ENCODE measurements at places on chromosomes 2 and 18.

DNA sequence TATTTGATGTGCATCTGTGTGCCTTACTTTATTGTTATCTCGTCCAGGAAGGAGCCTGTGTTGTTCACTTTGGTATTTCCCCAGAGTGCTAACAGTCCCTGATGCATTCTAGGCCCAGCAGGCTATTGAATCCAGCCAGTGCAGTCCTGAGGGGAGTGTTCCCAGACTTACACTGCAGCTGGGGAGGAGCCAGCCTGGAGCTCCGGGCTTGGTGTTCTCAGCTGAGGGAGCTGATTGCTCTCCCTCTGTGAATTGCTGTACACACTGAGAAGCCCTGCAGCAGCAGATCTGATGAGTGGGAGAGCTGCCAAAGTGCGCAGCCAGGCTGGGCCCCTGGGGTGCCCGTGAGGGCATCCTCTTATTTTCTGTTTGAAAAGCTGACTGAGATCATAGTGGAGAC lies 159.2 kb downstream of the GALNT3 start:
- DNase-seq, result no peak

DNA sequence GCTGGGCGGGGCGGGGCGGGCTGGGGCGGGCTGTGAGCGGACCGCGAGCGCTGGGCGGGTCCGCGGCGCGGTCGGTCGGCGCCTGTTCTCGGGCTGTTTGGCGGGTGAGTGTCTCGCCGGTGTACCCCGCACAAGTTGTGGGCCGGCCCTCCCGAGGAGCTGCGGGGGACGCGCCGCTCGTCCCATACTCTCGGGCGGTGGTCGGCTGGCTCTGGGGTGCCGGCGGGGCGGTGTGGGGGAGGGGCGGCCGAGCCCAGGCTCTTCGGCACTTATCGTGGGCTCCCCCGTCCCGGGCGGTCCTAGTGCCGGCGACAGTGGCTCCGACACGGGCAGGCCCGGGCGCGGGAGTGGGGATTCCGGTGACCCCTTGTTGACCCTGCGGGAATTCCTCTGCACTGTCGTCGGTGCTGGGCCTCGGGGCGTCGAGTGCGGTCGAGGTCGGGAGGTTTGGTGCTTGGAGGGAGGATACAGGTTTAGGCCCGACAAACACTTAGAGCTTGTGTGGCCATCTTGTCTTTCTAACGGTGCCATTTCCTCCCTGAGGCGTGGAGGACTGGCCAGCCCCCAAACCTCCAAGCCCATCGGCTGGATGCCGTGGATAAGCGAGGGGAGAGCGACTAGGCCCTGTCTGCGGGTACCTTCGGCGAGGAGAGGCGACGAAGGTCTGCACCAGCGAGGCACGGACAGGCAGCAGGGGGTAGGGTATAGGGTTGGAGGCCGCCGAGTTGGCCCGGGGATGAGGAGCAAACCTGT lies at the start of gene SEPTIN2:
TSS of gene SEPTIN2 (plus strand) at position 47 of the 753 bp plus-strand sequence. CDS start 8,308 bp downstream, outside the sequence.
- peak; percentile 64 for DNase-seq

DNA sequence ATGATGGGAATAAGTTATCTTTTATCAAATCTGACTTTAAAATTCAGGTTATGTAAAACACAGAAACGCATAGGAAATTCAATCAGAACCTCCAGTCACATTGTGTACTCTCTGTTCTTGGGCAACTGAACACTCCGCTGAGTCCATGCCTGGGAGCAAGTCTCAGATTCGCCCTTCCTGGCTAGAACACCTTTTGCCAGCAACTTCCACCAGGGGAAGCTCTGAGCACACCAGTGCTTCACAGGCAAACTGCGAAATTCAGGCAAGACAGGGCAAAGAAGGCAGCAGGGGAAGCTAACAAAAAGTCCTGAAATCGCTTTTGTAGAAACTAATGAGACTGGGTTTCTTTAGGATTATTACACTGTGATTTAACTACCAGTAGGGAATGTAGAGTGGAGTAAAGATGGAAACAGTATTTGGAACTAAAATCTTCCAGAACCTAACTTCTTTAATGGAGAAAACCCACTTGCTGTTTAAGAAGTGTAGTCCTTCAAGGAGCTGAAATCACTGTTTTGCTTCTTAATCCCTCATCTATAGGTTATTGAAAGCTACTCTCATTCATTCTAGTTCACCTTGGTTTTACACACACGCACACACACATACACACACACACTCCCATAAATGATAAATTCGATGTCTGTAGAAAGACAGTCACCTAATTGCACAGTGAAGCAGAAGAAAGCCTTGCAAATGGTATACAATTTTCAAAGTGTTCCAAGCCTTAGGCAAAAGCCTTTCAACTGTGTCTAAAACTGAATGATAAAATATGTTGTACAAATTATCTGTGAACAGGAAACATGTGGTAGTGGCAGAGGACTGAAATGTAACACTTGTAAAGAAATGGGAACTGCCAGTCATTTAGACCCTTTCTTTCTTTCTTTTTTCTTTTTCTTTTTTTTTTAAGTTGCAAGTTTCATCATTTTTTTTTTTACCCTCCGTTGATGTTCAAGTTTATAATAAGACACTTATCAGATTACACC lies 214.5 kb downstream of the TMEM182 start:
- DNase-seq, result no peak

DNA sequence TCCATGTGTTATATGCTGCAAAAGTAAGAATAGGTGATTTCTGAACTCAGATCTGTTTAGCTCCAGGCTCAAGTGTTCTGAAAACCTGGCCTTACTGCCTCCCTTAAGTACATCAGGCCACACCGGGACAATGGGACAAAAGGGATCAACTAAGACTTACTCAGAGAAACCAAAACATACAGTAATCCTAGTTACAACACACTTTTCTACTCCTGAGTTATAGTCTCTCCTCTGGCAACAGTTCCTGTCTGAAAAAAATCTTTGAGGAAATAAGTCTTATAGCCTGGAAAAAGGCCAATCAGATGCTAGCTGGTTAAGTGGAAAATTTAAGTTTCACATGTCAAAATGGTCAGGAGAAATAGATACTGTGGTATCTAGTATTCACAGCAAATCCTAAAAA lies 5.6 kb downstream of the METTL5 start:
- no peak for DNase-seq

GRCh38 chr2:37405781-37406180 lies 61.4 kb downstream of the QPCT start:
- DNase-seq, result no peak

DNA sequence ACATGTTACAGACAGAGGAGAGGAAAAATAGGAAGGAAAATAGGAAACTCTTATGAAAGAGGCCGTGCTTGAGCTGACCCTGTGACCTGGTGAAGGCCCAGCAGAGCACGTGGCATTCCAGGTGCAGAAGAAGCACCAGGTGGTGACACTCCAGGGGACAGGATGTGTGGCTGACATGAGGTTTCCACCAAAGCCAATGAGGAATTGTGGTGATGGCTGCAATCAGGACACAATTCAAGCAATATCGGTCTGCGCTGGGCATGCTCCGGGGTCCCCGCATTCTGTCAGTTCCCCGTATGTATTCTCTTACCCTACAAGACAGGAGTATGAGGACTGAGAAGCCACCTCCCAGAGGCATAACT lies 504.2 kb downstream of the EIPR1 start:
- DNase-seq, result no peak

- DNase-seq, result no peak
Observed at GRCh38 chr2:180572346-180572745, 408.1 kb upstream of the UBE2E3 start.

DNA sequence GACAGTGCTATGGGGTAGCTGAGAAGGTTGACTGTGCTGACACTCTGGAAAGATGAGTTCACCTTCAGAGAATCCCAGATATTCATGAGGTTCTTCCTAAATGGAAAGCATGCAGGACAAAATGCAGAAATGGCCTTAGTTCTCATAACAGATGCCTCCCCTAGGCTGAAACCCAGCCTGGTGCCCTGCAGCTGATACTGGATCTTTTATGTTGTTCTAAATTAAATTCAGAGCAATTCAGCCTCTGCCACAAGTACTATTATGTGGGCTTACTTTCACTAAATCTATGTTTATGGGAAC lies 172.0 kb upstream of the SERPINE2 start:
- no peak for DNase-seq

- DNase-seq, result no peak
Observed at GRCh38 chr2:220259662-220260061, 632.2 kb downstream of the SLC4A3 start.

DNA sequence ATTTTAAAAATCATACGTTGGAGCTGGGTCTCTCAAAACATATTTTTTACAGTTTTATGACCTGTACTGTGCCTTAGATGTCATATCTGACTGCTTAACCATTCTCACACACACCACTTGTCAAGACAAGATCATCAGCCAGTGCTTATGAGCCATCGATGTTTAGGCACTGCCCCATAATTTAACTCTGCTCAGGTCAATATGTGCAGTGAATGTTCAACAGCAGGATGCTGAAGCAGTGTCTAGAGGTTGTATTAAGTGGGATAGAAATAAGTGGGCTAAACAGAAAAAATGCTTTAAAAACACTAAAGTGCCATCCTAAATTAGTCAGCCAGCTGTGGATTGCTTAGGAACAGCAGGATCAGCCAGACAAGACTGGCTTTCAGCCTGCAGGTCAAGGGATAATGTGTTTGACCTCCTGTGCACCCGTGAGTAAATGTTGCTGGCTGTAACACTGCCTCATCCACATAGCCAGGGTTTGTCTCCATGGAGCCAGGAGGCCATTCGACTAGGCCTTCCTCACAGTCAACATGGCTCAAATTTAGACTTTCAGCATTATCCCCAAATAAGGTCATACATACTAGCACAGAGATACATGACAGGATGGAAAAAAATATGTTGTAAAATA lies 139.0 kb upstream of the NXPH2 start:
- DNase-seq, result no peak

- no peak for DNase-seq
Observed at GRCh38 chr18:63440219-63440618, 17.9 kb upstream of the VPS4B start.

DNA sequence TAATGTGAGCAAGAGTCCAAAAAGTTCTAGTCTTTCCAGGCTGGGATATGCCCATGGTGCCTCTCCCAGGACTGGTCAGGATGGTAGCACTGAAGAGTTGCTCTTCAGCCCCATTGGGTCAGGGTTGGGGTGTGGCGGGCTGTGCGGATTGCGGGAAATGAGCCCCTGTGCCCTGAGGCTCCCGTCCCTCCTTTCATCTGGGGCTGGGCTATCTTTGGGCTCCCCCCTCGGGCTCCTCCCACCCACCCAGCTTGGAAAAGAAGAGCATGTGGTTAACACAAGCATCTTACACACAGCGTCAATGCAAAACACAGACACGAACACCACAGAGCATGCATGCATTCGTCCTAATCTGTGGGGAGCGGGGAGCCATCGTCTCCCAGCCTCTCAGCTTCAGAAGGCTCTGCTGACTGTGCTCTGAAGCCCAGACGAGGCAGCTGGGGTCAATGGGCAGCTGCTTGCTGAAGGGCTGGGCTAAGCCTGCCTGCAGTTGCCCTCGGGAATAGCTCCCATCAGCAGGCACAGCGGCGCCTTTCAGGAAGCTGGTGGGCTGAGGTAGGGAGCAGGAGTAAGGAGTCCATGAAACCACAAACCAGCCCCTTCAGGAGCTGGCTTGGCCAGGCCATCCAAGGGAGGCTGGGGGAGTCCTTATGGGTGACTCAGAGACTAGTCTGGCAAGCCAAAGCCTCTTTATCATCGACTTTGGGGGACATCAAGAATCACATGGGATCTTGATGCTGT lies 112.9 kb downstream of the CLIP4 start:
- DNase-seq, result no peak

DNA sequence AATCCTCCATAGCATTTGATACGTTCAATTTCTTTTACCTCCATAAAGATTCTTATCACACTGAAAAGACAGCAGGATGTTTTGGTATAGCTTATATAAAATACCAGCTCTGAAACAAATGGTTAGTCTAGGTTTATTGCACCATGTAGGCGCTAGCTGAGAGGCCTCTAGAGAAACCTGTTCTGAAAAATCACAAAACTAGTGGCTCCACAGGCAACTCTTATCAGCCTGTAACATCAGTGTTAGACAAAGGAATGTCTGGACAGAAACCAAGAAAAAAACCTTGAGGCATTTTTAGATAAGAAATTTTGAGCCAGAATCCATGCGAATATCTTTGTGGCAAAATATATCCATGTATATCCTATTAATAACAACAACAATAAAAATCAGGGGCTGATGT lies 440.4 kb upstream of the MAP2 start:
- DNase-seq, result no peak

GRCh38 chr2:126909366-126909765 lies 10.7 kb downstream of the TEX51 start:
- DNase-seq, result no peak

- DNase-seq, result no peak
Observed at GRCh38 chr2:100040906-100041305, 101.5 kb downstream of the AFF3 start.

DNA sequence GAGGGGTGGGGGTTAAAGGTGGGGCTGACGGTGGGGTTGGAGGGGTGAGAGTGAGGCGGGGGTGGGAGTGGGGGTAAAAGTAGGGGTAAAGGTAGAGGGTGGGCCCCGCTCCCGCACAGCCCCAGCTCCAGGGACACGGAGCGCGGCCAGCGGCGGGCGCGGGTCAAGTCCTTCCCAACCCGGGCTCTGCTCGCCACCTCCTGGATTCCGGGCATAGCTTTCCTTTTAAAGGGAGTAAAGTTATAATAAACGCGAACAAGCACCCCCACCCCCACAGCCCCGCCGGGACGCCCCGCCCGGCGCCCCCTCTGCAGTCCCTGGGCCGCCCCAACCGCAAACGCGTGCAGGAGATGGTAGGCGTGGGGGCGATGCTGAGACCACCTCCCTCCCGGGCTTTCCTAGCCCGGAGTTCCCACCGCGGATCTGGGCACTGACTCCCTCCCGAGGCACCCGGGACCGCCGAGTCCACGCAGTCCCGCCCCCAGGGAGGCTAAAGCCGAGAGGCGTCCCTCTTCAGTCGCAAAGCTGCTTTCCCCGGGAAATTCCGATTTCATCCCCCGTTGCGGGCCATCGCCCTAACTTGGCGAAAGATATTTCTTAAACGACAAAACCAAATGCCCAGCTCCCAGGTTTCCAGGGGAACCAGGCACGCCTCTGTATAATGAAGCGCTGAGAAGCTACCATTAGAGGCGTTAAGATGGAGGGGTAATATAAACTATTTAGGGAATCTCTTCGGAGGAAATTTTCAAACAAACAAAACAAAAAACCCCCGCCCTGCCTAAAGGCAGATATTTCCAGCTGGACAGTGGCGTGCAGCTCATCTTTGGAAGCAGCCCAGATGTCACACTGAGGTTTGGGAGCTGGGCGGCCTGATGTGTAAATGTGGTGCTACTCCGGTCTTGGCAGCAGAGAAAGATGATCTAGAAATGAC lies at the start of gene LIMS2:
TSS of gene LIMS2 (minus strand) at position 200 of the 931 bp plus-strand sequence. CDS start 506 bp downstream, outside the sequence.
- no peak for DNase-seq

GRCh38 chr2:191983591-191983990 lies 136.7 kb upstream of the CAVIN2 start:
- DNase-seq, result no peak

- DNase-seq, result no peak
Observed at GRCh38 chr2:56127463-56128152, 56.2 kb upstream of the CCDC85A start.

Measured in stimulated activated CD4-positive, alpha-beta T cell treated with anti-CD3 and anti-CD28 coated beads, Interleukin-15, amount 100 ng/mL, for 1 hour (primary cell).